ENCODE measurements at places on chromosomes 11 and 22.

DNA sequence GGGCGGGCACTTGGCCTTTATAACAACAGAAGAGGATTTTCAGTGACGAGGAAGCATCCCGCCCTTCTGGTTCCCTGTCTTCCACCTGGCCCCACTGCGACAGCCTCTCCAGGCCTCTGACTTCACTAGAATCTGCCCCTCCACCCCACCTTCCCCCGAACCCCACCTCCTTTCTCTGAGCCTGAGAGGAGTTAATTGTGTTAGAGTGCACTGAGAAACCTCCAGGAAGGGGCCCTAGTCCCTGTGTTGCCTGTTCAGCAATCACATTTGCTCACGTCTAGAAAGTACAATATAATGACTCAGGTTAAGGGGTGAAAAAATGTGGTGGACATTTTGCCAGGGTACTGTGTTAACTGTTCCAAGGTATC lies 38.8 kb downstream of the PTPRJ start:
- DNase-seq, result no peak

- peak; percentile 42 for DNase-seq
These were observed 562 bp downstream of the ZBED4 start for GRCh38 chr22:49853981-49854831.

GRCh38 chr11:75233754-75234172 lies 6.8 kb upstream of the TPBGL start:
- DNase-seq, result peak; percentile 59

DNA sequence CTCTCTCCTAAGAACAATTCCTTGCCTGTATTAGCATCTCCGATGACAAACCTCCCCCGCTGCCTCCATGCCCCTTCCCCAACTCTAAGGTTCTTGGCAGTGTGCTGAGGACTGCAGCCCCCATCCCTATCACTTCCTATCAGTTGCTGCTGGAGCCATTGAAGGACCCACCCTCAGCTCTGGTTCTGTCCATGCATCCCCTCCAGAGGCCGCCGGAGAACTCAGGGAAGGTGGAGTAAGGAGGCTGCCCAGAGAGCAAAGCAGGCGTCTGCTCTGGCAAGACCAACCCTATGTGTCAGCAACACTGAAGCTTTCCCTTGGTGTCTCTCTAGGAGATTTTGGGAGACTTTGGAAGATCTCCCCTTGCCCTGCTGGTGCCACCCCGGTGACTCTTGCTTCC lies 1139.5 kb downstream of the TBC1D22A start:
- no peak for DNase-seq

DNA sequence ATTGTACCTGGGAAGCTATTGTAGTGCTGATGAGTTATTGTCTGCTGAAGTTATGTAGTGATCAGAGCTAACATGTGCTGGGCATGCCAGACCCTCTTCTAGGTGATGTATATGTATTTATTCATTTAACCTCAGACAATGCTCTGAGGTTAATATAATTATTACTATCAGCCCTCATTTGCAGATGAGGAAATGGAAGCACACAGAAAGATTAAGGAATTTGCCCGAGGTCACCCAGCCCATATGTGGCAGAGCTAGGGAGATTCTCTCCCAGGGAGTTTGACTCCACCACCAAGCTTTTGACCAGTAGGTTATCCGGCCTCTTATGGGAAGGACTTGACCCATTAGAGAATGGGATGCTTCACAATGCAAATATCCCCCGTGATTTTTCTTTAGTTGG lies 114.2 kb upstream of the NAV2 start:
- peak; percentile 77 for DNase-seq

- DNase-seq, result no peak
These were observed 37.2 kb downstream of the CELSR1 start for GRCh38 chr22:46500201-46500600.

- DNase-seq, result peak; percentile 45
These were observed 16.9 kb upstream of the RELT start for GRCh38 chr11:73359341-73359740.

- DNase-seq, result no peak
These were observed 74.3 kb downstream of the RPUSD4 start for GRCh38 chr11:126137136-126137535.
